ENCODE measurements at places on chromosomes 5 and 9. TPM values are rescaled to one million over a fixed set of nuclear protein-coding genes. Genes with fewer than 3 reads are reported as not detected.

CNTNAP3 gene
- total RNA-seq: 18.5 TPM

IFNA21 gene
- not detected for total RNA-seq

GPX8 gene
- total RNA-seq: 0.84 TPM

TLX3 gene
- total RNA-seq: not detected

IL9 gene
- total RNA-seq: not detected

PCDHA3 gene
- total RNA-seq: 4.7 TPM

DDX4 gene
- total RNA-seq: 1.8 TPM

LRRC19 gene
- 0.13 TPM for total RNA-seq

OR1J2 gene
- not detected for total RNA-seq
